Fibroblast of skin of abdomen (primary cell): ENCODE measurements at places on chromosomes 12 and 14.

GRCh38 chr14:48582938-48583337, 907.5 kb upstream of the MDGA2 start:
- DNase-seq, result no peak

- no peak for DNase-seq
Measured at GRCh38 chr12:53928054-53928835, 10.4 kb upstream of the HOXC13 start.

GRCh38 chr14:101227611-101228594, 324.4 kb upstream of the RTL1 start:
- no peak for DNase-seq

DNA sequence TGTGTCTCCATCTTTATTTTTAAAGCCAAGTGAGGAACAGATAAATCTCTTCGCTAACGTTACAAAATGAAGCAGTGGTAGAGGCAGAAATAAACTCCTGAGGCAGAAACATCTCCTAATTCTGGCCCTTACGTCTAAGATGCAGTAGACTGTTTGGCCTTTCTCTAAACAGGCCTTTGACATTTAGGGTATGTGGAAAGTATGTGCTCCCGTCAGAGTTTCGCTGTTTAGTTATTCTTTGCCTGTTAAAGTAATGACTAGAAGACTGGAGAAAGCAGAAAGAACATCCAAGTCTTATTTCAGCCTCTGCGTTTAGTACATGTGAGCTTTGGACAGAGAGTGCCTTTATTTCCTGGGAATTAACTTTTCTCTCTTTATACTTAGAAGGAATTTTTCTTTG, 216.6 kb downstream of the RAD51B start:
- DNase-seq, result no peak

GRCh38 chr12:63826006-63826585, 18.4 kb upstream of the SRGAP1 start:
- DNase-seq, result peak; percentile 58

GRCh38 chr12:75587340-75588106, 76.1 kb upstream of the KRR1 start:
- DNase-seq, result peak; percentile 23

DNA sequence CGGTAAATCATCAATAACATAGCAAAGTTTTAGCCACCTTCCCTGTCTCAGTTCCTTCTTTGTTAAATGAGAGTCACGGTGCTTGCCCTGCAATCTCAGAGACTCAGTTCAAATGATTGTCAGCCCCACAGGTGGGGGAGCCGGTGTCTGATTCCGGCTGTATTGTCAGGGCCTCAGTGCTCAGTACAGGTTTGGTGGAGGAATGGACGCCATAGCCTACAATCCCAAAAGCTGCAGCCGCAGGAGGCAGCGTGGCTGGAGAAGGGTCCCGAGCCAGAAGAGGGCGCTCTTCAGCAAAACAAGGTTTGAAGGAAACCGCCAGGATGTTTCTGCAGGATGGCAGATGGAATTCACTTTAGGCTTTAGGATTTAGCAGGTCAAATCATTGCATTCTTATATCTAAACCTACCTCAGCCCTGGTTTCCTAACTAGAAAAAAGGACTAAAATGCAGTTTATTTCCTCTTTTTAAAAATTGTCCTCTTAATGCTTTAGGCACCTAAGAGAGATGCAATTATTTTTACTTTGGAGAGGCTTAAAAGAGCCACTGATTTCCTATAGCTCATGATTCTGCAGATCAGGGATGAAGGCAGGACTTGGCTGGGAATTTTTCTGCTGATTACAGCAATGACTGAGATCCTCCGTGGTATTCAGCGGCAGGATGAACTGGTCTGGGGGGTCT, 29.2 kb downstream of the FOS start:
- DNase-seq, result peak; percentile 70

GRCh38 chr14:26281280-26281998, 316.4 kb downstream of the NOVA1 start:
- DNase-seq, result peak; percentile 80

DNA sequence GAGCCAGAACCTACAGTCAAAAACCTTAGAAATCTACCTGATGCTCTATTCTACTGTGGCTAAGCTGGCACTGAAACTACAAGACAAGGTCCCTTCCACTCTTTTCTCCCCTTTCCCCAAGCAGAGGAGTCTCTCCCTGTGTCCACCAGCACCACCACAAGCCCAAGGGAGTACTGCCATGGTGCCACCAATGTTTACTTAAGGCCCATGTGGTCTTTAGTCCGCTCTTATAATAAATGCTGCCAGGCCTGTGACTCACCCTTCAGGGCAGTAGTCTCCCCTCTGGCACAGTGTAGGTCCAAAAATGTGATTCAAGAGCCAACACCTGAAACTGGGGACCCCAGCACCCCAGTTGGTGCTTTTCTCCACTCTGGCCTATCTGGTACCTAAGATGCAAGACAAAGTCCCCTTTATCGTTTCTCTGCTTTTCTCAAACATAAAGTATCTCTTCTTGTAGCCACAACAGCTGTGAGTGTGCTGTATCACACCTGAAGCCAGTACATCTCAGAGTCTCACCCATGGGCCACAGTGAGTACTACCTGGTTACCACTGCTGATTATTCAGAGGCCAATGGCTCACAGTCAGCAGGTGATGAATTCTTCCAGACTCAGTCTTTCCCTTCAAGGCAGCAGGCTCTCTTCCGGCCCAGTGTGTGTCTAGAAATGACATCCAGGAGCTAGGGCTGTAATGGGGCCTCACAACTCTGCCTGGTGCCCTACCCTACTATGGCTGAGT, 29.3 kb downstream of the SLC38A2 start:
- no peak for DNase-seq

DNA sequence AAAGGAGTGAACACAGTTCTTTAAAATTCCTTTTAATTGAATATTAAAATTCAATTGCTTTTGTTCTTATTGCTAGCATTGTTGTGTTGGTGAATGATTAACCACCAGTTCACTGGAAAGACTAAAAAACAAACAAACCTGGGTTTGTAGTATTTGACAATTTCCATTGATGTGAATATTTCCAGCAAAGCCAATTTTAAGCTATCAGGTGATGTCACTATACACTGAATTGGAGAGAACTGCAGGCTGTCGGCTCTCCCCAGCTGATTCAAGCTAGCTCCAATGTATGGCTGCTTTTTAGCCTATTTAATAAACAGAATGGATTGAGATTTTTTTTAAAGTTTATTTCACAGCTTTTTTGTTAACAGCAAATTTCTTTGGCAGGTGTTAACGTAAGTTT, 1753.6 kb upstream of the SEL1L start:
- no peak for DNase-seq

DNA sequence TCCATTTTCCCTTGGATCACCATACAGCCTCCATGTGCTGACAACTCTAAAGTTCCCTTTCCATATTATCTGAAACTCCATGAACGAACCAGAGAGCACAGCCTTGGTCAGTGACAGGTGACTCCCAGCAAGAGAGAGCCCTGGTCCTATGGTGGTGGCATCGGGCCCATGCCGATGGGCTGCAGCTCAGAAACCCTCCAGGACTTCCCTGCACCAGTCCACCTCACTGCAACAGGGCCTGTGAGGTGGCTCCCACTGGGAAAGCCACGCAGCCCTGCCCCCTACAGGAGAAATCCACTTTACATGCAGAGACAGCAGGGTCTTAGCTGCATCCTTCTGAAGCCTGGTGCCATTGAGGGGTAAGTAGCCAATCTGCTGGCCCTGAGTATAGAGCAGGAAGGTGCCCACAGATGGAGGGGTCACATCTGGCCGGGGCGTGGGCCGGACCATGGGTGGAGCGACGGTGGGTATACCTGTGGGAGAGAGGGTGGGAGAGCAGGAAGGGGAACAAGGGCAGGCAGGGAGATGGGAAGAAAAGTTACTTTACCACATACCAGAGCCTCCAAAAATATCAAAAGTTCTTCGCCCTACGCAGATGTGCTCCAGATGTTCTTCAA, 24.7 kb downstream of the RTRAF start:
- no peak for DNase-seq
